Hypothalamus (tissue), 51 donors: ENCODE measurements at places on chromosomes 12 and 14.

- DNase-seq = no peak
Measured at GRCh38 chr12:130026608-130027176, 122.9 kb upstream of the TMEM132D start.

- DNase-seq = peak; percentile 43
Measured at GRCh38 chr12:53006810-53007309, 604 bp downstream of the EIF4B start.

GRCh38 chr12:114131824-114132223 is 165.7 kb upstream of the RBM19 start:
- no peak for DNase-seq

- DNase-seq = no peak
Measured at GRCh38 chr12:49942512-49942893, 8.0 kb upstream of the AQP2 start.

DNA sequence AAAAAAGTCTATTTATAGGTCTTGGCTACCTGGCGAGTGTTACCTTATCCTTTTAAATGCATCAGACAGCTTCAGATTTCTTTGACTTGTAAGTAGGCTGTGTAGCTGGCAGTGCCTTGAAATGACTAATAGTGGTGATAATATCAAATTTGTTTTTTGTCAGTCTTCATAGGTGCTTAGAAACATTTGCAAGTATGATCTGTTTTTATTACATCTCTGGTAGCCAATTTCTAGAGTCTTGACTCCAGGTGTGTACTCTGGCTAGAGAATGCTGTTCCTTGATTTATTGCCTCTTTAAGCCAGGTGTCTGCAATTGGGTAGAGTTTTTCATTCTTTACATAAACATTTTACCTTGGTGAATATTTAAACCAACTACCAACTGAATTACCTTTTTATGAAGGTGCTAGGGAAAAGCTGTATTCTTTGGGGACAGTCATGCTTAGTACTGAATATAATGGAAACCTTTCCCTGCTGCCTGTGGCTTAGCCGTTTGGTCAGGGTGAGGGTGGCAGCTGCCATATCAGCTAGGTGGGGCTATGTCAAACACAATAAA is 32.6 kb downstream of the MLXIP start:
- no peak for DNase-seq

GRCh38 chr12:65828711-65829339 is 4.5 kb downstream of the HMGA2 start:
- DNase-seq = no peak

GRCh38 chr12:121253638-121254335 is 42.7 kb downstream of the CAMKK2 start:
- no peak for DNase-seq

- DNase-seq = no peak
Measured at GRCh38 chr12:129115558-129115957, 262.3 kb downstream of the GLT1D1 start.

- DNase-seq = no peak
Measured at GRCh38 chr12:132423820-132424645, 65.9 kb upstream of the FBRSL1 start.

GRCh38 chr14:34099635-34100034 is 148.8 kb upstream of the EGLN3 start:
- DNase-seq = no peak

- no peak for DNase-seq
Measured at GRCh38 chr14:81681541-81681940, 147.9 kb upstream of the SEL1L start.

GRCh38 chr14:88863167-88863566 is 38.7 kb downstream of the TTC8 start:
- DNase-seq = no peak

DNA sequence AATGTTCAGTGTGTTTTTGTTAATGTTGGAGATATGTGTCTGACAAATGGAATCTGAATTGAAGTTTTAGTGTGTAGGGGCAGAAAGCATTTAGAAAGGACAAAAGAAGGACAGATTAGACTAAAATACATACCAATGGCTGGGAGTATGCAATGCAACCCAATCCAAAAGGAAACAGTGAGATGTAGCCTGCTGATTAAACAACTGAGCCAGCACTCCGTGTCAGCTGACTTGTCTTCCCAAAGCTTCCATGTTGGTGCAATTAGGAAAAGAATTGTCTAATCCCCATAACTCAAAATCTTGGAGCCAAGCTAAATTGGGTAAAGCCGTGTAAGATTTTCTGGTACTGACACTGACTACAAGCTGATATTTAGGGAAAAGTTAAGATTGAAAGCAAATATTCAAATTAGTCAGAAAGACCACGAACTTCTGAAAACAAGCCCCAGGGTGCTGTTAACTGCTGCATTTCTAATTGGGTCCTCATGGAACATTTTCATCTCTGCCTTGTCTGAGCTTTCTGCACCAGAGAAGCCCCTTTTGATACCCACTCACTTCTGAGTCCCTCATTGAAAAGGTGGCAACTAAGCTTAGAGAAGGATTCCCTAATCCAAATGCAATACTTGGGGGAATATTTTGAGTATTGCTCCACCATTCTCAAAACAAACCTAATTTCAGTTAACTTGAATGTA is 109.1 kb downstream of the DAD1 start:
- DNase-seq = no peak

- DNase-seq = no peak
Measured at GRCh38 chr12:112855375-112855774, 51.4 kb upstream of the OAS1 start.

- peak; percentile 12 for DNase-seq
Measured at GRCh38 chr12:57475271-57476161, 4.2 kb downstream of the ARHGAP9 start.

DNA sequence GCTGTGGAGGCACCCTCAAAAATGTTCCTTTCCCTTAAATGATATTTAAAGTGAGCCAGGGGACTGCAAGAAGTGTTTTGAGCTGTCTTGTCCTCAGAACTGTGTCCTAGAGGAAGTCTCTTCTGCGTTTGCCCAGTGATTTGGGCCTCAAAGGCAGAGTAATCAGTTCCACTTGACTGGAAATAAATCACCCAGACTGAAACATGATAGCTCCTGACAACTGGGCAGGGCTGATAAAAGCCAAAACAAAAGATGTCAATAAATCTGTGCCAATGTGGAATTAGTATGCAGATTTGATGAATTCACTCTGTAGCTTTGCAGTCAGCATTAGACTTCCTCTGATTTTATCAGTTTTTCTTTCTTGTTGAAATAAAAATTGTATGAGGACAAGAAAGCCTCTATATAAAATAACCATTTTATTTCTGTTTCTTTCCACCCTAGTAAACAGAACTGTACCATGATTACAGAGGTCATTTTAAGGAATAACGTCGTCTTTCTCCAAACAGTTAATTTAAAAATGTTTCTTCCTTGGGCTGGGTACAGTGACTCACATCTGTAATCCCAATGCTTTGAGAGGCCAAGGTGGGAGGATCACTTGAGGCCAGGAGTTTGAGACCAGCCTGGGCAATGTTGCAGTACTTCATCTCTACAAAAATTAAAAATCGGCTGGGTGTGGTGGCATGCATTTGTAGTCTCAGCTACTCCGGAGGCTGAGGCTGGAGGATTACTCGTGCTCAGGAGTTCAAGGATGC is 180.8 kb downstream of the ERC1 start:
- no peak for DNase-seq

DNA sequence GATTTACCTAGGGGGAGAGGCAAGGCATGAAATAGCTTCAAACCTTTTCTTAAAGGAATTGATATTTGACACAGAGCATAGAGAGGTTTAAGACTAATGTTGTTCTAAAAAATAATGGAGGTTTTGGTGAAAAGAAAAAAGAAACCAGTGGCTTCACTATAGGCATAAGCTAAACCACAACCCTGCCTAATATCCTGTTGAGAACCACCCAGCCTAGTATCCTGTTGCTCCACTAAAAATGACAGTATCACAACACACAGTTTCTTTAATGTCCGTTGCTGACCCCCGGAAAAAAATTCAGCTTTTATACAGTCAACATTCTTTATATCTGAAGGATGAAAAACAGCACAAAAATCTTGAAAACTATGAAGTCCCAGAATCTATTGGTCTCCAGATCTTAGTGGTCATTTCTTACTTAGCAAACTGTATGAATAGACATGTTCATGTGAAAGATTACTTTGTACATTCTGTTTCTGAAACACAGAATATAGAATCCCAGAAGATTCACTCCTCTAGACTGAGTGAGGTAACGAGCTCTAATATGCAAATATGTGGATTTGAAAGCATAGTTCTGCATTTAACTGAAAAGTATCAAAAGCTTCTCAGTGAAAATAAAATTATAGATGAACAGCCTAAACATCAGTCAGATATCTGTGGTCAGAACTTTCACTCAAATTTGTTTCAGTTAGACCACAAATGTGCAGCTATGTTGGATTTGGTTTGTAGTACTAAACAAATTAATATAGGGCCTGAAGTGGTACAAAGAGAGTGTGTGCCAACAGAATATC is 40.5 kb downstream of the GALC start:
- no peak for DNase-seq

GRCh38 chr12:69844416-69844815 is 19.4 kb downstream of the MYRFL start:
- no peak for DNase-seq

DNA sequence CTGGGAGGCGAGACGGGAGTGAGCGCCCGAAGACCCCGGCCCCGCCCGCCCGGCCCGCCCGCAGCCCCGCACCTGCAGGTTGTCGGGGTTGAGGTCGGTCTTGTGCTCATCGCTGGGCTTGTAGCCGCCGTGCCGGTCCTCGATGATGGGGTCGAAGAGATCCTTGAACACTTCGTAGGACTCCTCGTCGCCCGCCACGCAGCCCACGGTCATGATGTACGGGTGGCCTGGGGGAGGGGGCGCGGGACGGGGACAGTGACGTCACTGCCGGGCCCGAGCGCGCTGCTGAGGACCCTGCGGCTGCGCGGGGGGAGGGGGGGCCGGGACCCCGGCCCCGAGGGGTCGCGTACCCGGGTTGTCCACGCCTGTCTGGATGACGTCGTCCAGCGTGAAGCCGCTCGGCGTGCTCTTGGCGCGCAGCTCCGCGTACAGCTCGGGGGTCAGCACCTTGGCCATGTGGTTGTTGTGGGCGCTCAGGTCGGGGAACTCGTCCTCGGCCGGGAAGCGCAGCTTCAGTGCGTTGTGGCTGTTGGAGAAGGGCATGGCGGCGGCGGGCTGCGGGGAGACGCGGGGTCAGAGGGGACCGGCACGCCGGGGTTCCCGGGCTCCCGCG is 573 bp downstream of the CKB start:
- no peak for DNase-seq

DNA sequence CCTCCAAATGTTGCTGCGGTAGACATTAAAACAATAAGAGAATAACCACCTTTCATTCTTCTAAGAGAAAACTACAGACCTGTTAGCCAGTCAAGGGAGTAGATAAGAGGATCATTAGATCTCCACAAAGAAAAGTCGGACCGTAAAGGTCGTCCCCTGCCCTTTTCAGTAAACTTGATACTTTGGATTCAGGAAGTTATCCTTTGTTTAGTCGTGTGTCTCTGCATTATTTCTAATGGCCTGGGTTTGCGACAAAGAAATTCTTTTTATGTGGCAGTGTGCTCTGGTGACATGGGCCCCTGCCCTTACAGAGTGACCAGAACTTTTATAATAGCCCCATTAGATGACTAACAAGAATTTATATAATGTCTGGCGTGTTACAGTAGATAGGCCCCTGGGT is 44.6 kb upstream of the EVL start:
- DNase-seq = no peak
